ENCODE measurements at places on chromosomes 3 and 15.

GRCh38 chr3:81886081-81886480 lies 124.6 kb upstream of the GBE1 start:
- no peak for DNase-seq

DNA sequence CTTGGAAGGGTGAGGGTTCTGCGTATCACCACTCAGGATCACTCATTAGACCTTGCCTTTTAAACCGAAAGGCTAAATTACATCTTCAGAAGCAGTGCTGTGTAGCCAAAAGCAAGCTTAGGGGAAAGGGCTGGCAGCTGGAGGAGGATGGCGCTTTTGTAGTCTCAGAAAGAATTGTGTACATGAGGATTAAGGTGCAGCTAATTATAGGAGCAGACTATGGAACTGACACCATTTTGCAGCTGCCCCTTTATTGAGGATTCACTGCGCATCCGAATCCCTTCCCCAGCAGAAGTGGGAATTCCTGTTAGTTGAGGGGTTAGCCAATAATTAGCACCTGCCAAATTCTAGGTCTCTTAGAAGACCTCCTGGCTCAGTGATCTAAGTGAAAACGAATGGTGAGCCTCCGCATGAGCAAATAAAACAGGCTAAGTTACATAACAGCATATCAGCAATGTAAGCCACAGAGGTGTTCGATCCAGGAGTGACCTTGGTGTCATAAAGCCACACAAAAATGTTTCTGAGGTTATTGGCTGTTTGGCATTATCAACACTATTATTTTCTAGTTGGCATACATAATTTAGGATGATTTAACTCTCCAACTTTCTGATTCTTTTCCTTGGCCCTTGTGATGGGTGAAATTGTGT lies 42.6 kb upstream of the SEMA6D start:
- DNase-seq = no peak

DNA sequence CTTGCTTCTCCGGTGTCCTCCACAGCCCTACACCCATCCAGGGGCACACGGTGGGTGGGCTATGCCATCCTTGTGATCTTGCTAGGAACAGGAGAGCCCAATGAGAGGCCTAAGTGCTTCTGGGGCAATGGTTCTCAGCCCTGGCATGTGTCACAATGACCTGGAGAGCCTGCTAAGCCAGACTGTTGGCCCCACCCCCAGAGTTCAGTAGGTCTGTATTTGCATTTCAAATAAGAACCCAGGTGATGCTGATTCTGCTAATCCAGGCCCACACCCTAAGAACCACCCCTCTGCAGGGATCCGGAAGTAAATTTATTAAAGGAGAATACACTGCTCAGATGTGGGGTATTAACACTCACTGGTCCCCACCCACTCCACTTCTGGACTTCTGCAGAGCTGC lies 57.9 kb downstream of the RORA start:
- no peak for DNase-seq

- DNase-seq = no peak
These were observed 70.4 kb downstream of the LSAMP start for GRCh38 chr3:116374901-116375300.

GRCh38 chr3:189833996-189834395 lies 202.8 kb downstream of the TP63 start:
- no peak for DNase-seq

DNA sequence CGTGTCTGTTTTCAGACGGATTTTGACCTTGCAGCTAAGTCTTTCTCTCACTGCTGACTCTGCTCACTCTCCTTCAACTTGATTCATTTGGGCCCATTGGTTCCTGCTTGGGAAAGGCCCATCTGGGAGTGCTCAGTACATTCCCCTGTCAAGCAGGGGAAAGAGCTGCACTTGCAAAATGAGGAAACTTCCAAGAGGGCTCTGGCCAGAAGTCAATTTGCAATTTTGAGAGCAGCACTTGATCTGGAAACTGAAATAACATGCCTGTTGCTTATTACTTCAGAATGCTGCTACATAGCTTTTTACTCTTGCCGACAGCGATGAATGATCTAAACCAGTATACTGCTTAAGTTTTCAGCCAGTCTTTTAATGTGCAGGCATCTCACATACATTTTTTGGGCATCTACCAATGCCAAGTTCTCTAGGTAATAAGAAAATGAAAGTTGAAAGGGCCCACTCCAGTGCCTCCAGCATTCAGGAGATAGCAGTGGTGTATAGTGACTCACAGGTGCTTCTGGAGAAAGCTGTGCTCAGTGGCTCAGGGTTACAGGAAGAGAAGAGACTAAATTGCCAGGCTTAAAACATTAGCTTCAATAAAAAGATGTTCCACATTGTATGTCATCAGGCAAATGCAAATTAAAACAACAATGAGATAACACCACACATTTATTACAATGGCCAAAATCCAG lies 70.1 kb upstream of the RORA start:
- DNase-seq = no peak

DNA sequence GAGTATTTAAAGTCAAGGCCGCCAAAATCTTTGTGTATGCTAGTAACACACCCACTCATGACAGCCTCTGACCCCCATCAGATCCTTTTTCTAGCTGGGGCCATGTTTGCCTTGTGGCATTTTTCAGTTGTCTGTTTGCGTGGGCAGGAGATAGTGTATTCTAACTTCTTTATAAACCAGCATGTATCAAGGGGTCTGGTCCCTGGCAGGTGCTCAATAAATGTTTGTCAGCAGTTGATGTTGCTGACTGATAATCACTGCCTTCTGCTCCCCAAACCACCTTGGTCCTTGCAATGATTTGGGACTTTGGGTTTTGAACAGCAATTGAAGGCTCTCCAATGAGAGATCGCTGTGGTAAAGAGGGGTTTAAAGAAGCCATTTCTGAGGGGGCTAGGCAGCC lies 19.2 kb downstream of the RARB start:
- DNase-seq = no peak

- no peak for DNase-seq
These were observed 112.7 kb downstream of the CHSY1 start for GRCh38 chr15:101138913-101139880.

DNA sequence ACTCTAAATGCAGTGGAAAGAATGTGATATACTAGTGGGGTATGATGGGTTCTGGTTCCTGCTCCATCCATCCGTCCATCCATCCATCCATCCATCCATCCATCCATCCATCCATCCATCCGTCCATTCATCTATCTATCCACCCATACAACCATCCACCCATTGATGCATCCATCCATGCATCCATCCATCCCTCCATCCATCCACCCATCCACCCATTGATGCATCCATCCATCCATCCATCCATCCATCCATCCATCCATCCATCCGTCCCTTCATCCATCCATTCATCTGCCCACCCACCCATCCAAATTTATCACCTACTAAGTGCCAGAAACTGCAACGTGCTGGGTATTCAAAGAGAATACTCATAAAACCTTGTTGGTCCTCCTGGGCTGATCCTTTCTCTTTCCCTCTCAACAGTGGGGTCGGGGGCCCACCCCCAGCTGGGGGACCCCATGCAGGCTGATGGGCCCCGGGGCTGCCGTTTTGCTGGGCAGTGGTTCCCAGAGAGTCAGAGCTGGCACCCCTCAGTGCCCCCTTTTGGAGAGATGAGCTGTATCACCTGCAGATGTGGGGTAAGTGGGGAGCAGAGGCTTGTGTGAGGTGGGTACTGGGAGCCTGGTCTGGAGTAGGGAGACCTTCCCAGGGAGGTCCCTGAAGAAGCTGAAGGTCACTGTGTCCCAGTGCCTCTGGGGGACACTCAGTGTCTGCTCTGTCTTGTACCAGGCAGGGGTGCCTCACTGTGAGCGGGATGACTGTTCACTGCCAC lies 8.5 kb downstream of the CHRD start:
- DNase-seq = no peak

DNA sequence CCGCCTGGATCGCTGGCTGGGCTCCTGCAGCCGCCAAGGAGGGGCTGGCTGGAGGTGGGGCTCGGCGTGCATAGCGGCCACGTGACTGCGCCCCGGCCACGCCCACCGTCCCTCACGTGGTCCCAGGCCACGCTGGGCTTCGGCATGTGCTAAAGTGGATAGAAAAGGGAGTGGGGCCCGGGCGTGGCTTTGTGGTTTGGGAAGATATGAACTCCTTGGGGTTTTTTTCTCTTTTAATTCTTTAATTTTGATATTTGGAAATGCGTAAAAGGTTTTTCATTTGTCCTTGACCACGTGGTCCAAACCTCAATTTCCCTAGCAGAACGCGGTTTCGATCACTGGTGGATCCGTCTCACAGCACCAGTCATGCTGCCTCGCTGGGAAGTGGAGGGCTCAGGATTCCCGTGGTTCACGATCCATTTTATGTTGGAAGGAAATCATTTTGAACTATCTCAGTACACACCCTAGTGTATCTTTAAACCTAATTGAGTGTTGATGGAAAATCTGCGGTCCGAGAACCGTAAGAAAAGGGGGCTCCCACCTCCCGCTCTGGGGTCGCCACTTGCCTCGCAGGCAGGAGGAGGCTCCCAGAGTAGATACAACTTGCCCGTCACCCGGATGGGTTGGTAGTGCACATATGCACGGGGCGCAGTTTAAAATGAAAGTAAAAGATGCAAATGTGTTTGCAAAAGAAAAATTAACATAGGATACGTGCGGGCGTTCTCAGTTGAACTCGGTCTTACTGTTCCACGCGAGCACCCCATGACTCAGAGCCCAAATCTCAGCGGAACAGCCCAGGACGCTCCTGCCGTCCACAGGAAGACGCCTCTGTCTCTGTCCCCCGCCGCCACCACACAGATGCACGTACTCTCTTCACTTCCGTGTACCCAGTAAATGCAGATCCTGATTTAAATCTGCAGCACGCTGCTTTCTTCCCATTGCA lies 141.9 kb downstream of the PGPEP1L start:
- DNase-seq = peak; percentile 52

GRCh38 chr3:128296469-128297251 lies 143.4 kb downstream of the EEFSEC start:
- DNase-seq = no peak

- no peak for DNase-seq
These were observed 113.4 kb downstream of the CMSS1 start for GRCh38 chr3:99931059-99931458.

All from activated CD4-positive, alpha-beta T cell treated with anti-CD3 and anti-CD28 coated beads for 1 hour (primary cell).